NCI-H1930 (cell line): ENCODE measurements at places on chromosomes 2 and 18.
A peak's percentile ranks its signal among the peaks of the same experiment; 100 is the strongest.

- DNase-seq, result no peak
These were observed 79.8 kb downstream of the VAPA start for GRCh38 chr18:9993521-9994025.

GRCh38 chr18:49041435-49042245 lies 90.9 kb upstream of the SMAD7 start:
- peak; percentile 20 for DNase-seq

- DNase-seq, result no peak
These were observed 16.4 kb downstream of the EPC2 start for GRCh38 chr2:148660999-148661398.

- no peak for DNase-seq
These were observed 56.9 kb upstream of the SPRED2 start for GRCh38 chr2:65489269-65489668.

GRCh38 chr2:71174207-71174606 lies 43.8 kb downstream of the MPHOSPH10 start:
- DNase-seq, result no peak

GRCh38 chr2:138565230-138565598 lies 63.6 kb downstream of the SPOPL start:
- DNase-seq, result no peak

- DNase-seq, result no peak
These were observed 50.8 kb downstream of the RTTN start for GRCh38 chr18:70154591-70155194.

- no peak for DNase-seq
These were observed 37.9 kb downstream of the MRPL35 start for GRCh38 chr2:86237172-86237571.

GRCh38 chr2:67954093-67954748 lies 108.6 kb downstream of the C1D start:
- DNase-seq, result no peak

- no peak for DNase-seq
These were observed 37.2 kb downstream of the FEZ2 start for GRCh38 chr2:36560726-36561125.

DNA sequence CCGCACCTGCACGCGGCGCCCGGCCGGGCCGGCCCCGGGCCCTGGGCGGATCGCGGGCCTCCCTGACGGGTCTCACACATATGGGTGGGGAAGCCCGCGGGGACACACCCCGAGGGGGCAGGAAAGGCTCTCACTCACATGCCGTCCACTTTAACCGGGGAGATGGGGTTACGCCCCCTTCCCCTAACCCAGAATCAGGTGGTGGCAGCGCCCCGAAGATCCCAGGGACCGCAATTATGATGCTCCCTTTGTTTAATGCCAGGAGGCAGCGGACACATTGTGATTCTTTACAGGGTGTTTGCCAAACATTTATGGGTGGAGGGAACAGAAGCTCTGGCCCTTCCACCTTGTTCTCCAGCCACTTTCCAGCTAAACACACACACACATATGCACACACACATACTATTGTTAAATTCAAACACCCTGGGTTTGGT lies 424 bp upstream of the ANKRD44 start:
- no peak for DNase-seq

DNA sequence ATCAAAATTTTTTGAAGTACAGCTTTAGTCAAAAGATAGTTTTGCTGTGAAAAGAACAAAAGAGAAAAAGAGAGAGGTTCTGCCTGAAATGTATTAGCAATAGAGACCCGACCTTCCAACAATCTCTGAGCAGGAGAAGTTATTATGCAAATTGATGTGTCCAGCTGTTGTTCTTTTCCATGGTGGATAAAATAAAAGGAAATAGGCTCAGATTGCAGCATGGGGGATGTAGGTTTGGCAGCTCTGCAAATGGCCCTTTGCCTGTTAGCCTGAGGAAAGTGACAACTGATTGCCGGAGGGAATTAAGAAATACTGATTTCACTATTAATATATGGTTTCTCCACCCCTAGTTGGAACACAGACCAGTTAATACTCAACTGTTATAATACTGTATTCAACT lies 1283.2 kb upstream of the NXPH2 start:
- DNase-seq, result no peak

DNA sequence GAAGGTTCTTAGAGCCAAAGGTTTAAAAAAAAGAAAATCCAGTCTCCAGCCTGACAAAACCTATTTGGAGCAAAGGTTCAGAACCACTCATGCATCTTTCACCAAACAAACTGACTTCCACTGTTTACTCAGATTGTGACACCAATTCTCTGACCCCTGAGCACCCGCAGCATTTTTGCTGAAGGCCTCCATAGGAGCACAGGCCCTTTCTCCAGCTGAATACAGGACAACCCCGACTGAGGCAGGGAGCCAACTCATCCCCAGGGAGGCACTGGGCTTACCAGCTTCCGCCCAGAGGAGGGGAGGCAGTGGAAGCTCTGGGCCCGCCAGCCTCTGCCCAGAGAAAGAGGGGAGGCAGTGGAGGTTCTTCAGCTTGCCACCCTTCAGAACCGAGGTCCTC lies 51.0 kb upstream of the CNGA3 start:
- no peak for DNase-seq

- DNase-seq, result no peak
These were observed 540.5 kb downstream of the SATB2 start for GRCh38 chr2:198917275-198917674.

- no peak for DNase-seq
These were observed 8.5 kb upstream of the LYPD1 start for GRCh38 chr2:132678483-132678882.

DNA sequence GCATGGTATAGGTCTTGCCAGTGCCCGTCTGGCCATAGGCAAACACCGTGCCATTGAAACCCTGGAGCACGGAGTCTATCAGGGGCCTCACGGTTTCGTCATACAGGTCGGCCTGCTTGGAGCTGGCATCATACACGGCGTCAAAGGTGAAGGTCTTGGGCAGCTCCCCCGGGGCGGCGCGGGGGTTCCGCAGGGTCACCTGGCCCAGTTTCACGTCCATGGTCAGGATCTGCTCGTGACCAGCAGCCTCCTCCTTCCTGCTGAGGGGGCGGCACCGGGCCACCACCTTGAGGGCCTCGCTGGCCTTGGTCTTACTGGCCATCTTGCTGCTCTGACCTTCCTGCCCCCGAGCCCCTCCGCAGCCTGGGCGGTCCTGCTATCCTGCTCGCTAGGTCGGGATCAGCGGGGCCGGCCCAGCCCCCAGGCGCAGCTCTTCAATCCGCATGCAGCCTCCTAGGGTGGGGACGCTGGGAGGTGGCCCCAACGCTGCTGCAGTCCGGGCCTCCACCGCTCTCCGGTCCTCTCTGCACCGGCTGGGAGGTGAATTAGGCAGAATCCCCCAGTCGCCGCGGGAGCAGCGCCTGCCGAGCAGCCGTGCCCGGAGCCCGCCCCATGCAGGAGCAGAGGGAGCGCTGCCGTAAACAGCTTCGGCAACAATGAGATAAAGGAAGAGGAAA lies 563 bp downstream of the KIF3C start:
- no peak for DNase-seq

- DNase-seq, result no peak
These were observed 86.3 kb downstream of the SPIRE1 start for GRCh38 chr18:12571630-12572029.

- no peak for DNase-seq
These were observed 272.0 kb upstream of the KYNU start for GRCh38 chr2:142605421-142605820.

DNA sequence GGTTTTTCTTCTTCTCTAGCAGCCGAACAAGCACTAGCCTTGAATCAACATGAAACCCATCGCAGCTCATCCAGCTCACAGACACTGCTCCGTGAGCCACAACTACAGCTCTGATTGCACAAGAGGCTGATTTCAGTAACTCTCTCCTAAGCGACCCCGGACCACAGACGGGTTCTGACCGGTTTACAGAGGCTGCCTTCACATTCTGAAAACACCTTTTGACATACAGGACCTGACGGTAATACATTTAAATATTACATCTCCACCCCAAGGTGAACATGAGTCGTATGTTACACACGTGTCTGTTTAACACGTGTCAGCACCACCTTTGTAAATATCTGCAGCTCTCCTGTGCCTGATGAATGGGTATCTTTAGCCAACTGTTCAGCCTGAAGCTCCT lies 120.7 kb downstream of the TMEM18 start:
- no peak for DNase-seq

DNA sequence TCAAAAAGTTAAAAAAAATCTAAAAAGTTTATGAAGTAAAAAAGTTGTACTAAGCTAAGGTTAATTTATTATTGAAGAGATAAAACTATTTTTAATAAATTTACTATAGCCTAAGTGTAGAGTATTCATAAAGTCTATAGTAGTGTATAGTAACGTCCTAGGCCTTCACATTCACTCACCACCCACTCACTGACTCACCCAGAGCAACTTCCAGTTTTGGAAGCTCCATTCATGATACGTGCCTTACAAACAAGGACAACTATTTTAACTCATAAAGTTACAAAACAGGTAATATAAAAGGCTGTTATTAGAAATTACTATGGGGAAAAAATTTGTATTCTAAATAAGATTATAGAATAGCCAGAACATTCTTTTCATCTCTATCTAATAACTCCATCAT lies 158.9 kb upstream of the FN1 start:
- DNase-seq, result no peak

GRCh38 chr2:157559061-157559460 lies 69.6 kb downstream of the ACVR1C start:
- no peak for DNase-seq

GRCh38 chr2:43212216-43212835 lies 14.1 kb downstream of the ZFP36L2 start:
- DNase-seq, result no peak

DNA sequence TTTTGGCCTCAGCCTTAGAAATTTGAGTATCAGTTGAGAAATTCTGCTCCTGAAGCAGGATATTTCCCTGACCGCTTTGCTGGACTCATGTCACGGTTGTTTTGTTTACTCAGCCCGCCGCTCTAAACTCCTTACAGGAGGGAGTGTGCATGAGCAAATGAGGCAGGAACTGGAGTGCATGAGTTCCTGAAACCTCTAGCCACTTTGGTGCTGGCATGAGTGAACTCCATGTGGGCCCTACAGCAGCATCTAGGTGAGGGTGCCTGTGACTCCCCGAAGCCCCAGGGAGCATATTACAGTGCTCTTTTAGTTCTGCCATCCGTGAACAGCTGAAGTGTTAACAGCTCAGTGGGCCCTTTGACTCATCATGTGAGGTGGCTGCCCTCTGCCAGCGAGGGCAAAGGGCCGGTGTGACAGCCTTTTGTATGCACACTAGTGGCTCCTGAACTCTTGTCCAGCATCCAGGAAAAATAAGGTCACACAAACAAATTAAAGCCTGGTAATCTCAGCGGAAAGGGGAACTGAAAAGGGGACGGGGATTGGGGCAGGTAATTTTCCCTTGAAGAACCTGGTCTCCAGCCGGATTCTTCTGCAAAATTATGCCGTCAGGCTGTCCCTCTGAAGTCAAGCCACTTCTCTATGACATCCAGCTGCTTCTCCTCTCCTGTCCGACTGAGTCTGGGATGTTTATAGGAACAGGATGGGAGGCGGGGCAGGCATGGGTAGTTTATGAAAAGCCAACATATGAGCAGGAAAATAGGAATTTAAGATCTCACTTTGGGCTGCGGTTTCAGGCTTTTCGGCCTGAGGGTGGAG lies 1668.7 kb downstream of the SUCLG1 start:
- DNase-seq, result no peak

DNA sequence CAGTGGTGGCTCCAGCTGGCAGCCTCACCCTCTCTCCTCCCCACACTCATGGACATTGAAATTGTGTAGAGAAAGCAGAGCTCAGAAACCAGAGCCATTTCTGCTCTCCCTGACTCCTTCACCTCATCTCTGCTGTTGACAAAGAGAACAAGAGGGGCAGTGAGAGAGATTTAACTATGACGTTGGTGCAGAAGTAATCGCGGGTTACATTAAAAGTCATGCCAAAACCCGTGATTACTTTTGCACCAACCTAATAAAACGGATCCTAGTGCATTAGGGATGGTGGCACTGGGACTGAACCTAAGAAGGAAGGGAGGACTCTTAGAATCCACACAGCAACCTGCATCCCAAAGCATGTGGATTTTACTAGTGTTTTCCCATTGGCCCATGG lies 113.3 kb upstream of the CDC42EP3 start:
- no peak for DNase-seq

DNA sequence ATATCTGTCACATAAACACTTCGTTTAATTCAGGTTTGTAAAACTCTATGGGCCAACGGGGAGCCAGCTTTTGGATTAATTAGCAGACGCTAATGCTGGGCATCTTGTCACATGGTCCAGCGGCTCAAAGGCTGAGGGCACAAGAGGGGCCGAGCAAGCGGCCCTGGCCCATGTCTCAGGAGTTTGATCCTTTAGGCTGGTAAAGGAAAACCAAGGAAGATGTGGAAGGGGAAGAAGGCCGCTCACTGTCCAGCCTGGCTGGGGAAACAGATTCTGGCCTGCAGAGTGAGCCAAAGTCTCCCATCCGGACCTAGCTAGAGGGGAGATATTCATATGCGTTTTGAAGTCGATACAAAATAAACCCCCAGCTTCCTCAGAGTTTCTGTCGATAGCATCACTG lies 248.6 kb upstream of the SIX2 start:
- DNase-seq, result no peak

- no peak for DNase-seq
These were observed 17.7 kb downstream of the ADD2 start for GRCh38 chr2:70750320-70750719.

GRCh38 chr2:37849911-37850310 lies 75.2 kb upstream of the RMDN2 start:
- no peak for DNase-seq

GRCh38 chr2:11393711-11394236 lies 49.3 kb upstream of the ROCK2 start:
- DNase-seq, result no peak

DNA sequence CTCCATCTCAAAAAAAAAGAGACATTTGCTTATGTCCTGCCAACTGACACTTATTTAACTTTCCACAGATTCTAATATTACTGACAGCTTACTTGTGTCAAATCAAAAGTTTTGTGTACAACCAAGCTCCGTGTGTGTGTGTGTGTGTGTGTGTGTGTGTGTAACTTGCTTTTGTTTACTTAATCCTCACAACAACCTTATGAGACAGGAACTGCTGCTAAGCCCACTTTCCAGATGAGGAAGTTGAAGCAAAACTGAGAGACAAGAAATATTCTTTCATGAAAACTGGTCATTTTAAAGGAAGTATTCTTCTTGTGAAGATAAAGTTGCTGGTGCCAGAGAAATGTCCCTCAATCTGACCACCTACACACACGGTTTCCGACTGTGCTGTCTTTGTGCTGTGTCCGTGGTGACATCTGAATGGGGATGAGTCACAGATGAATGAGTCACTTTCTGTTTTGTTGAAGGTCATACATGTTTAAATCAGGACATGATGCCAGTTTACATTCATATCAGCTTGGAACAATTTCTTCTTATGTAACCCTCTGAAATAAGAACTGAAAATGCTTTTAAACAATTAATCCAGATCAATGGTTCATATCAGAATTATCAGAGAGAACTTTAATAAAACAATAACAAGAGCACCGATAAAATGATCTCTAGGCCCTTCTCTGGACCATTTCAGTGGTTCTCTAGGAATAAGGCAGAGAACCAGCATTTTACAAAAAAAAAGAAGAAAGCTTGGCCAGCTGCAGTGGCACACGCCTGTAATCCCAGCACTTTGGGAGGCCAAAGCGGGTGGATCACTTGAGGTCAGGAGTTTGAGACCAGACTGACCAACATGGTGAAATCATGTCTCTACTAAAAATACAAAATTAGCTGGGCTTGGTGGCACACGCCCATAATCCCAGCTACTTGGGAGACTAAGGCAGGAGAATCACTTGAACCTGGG lies 95.5 kb downstream of the THNSL2 start:
- peak; percentile 25 for DNase-seq
